ENCODE measurements at places on chromosomes 1 and 21. TPM values are rescaled to one million over a fixed set of nuclear protein-coding genes. Genes with fewer than 3 reads are reported as not detected.
A peak's percentile ranks its signal among the peaks of the same experiment; 100 is the strongest.

Gene OR2T33
- not detected for polyA plus RNA-seq

Gene C1orf94
- not detected for polyA plus RNA-seq

Gene YBEY
- 25.4 TPM for polyA plus RNA-seq

Gene OR2T29
- not detected for polyA plus RNA-seq

Gene KCNJ9
- 0.13 TPM for polyA plus RNA-seq

Gene CREG1
- polyA plus RNA-seq: 110 TPM

DNA sequence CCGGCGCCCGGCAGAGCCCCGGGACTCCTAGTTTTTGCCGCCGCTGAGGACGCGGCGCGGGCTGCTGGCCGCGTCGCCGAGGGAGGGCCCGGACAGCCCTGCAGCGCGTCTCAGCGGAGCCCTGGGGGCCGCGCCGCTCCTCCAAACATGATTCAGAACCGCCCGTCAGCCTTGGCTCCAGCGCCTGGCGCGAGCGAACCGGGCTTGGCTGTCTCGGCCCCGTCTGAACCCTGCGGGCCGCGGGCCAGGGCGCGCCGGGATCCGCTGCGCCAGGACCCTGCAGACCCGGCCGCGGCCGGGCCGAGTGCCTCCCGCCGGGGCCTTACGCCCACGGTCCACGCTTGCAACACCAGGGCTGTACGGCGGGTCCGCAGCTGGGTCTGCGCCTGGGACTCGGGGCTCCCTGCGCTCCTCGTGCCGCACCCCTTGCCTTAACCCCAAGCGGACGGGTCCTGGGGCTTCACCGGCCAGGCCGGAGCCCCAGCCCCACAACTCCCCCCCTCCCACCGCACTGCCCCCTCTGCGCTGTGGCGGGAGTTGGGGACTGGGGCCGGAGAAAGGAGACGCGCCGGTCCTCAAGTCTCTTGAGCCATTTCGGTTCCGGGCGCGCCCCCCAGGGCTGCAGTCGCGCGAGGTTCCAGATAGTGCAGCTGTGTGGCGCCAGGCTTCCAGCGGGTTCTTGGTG lies 48.4 kb upstream of the CD34 start:
- peak; percentile 46 for DNase-seq

DNA sequence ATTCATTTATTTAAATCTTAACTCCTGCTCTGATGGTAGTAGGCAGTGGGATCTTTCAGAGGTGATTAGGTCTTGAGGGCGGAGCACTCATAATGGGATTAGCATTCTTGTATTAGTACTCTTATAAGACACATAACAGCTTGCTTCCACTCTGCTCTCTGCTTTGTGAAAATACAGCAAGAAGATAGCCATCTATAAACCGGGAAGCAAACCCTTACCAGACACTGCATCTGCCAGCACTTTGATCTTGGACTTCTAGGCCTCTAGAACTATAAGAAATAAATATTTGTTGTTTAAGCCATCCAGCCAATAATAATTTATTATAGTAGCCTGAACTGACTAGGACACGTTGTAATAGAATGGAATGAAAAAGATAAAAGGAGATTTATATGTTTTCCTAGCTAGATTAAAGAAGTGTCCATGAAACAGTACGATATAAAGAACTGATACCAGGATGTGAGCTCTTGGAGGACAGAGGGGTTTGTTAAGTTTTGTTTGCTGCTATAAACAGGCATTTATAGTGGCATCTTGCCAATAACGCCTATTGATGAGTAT lies 869.9 kb downstream of the MRPL39 start:
- DNase-seq: no peak

- DNase-seq: no peak
These were observed 8.5 kb downstream of the GGPS1 start for GRCh38 chr1:235336903-235337302.

DNA sequence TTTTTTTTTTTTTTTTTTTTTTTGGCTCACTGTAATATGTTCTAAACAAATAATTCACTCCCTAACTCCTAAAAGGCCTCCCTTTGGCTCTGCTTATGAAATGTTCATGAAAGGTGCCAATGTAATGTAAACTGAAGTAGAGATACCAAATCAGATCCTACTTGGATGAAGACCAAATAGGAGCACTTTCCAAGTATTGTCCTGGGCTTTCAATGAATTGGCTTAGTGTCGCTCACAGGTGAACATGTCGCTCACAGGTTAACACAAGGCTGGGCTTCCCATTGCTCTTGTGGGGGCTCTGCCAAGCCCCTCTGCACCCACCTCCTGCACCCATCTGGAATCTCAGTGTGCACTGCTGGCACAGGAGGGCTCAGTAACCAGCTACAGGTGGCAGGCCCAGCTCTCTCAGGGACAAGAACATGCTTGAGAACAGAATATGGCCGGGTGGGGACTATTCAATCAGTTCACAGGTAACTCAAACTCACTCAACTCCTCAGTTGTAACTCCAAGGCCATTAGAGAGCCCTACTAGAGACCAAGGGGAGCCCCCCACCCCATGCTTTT lies 10.6 kb upstream of the CD58 start:
- DNase-seq: no peak

- DNase-seq: no peak
These were observed 79.5 kb upstream of the VAMP3 start for GRCh38 chr1:7691576-7691975.

DNA sequence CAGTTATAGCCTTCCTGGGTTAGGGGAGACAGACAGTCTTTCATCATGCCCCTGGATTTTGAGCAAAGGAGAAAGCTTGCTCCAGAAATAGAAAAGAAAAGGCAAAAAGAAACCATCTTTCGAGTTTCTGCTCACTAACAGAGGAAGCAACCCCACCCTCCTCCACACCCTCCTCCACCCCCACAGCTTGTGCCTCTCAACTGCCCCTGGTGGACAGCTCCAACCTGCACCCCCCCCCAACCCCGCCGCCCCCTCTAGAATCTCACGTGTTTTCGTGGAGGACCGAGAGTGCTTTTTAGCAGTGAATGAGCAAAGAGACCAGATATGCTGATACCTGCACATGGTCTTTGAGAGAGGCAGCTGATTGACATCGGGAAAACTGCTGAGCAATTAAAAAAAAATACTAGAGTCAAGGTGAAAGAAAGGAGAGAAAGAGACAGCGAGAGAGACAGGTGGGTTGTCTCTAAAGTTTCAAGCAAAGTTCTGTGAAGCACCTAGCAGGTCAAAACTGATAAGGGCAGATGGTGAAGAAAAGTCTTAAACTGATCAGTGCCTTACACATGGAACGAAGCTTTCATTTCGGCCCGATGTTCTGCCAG lies 358.3 kb downstream of the KIF26B start:
- peak; percentile 18 for DNase-seq

DNA sequence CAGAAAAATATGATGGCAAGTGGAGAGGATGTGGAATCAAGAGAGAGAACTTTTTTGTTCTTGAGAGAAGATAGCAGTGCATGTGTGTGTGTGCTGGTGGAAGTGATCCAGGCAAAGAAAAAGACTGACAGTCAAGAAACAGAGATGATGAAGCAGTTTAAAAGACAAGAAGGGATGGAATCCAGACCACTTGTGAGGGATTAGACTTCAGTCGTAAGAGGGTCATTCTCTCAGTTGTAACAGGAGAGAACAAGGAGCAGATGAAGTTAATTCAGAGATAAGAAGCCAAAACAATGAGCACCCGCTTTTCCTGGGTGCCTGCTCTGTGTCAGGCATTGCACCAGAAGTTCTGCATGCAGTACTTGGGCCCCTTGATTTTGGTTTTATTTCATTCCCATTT lies 76.6 kb downstream of the RNF220 start:
- no peak for DNase-seq

DNA sequence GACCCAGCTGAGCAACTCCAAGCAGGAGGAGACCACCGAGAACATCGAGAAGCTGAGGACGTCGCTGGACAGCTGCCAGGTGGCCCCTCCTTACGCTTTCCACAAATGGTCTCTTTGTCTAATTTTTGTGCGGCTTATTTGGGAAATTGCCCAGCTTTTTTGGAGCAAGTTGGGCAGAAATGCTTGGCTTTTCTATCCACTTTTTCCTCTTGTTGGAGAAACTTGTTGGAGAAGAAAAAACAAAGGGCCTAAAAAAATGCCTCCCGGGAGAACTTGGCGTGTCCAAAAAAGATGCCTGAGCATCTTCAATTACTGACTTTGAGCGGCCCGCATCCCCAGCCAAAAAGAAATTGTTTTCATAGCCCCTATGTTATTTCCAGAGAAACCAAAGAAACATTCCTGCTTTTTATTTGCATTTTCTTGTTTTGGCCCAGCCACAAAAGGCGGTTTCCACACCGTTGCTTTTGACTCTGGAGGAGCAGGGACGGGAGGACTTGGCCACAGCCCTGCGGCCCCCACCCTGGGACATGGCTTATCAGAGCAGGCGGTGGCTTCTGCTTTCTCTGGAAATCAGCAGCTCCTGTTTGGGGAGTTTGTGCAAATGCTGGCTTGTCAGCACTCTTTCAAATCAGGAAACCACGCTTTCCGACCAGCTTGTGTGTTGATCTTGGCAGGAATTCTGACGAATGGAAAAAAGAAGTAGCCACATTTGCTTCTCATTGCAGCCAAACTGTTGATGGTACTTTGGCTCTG lies 81.2 kb upstream of the EFHD2 start:
- no peak for DNase-seq

Data from renal cortex interstitium (tissue), 15 donors.